Epithelial cell of esophagus (primary cell): ENCODE measurements at places on chromosomes 3 and 15.

GRCh38 chr3:150370122-150370602 is 37.9 kb upstream of the TSC22D2 start:
- peak; percentile 98 for DNase-seq

DNA sequence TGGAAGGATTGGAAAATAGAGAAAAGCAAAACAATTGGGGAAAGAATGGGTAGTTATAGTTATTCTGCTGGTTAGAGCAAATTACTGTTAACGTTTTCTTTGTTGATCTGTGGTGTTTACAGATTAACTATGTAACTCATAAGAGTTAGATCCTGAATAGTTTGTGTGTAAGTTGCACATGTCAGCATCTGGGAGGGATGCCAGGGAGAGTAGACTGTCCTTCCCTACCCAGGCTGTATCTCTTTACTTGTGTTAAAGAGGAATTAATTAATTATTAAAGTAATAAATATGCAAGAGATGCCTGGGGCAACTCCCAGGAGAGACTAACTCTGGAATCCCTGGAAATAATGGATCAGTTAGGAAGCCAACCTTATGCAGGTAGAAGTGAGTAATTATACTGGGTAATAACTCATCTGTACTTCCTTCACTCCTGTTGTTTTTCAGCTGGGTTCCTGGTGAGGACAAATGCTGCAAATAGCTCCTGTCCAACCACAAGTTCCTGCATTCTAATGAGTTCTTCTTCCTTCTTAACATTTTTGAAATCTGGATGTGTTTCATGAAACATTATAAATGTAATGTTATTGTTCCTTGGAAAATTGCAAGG is 18.9 kb downstream of the GHRL start:
- peak; percentile 35 for DNase-seq

GRCh38 chr3:185330238-185330637 is 32.7 kb upstream of the MAP3K13 start:
- no peak for DNase-seq

DNA sequence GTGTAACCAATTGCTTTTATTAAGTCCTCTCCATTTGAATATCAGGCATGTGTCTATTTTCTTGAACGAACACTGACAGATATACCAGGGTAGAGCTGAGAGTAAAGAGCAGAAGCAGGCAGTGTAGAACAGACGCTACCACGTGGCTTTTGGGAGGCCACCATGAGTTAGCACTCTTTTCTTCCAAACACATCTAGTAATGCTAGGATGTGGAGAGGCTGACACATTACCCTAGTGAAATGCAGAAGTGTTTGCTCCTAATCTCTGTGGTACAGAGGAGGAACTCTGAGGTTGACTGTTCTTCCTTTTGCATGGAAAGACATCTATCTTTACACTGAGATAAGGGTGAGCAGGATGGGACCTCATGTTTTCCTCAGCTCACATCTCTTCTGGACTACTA is 216.3 kb downstream of the SATB1 start:
- no peak for DNase-seq

DNA sequence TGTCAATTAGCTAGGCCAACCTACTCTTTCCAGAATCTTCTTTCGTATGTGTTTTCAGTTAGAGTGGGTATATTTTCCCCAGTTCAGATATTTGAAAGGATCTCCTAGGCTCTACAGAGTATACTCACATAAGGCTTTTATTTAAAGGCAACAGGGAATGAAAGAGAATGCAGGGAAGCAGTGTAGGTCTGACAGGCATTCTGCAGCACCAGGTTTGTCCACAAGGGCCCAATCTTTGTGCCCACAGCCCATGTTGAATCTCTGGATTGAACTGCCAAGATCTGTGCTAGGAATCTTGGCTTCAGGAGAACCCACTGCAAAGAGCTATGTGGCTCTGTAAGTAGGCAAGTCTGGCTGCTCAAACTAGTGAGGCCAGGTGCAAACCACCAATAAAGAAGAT is 24.2 kb upstream of the GALNT15 start:
- no peak for DNase-seq

- no peak for DNase-seq
Measured at GRCh38 chr15:43828061-43828657, 1.4 kb downstream of the WDR76 start.

- no peak for DNase-seq
Measured at GRCh38 chr15:68667800-68668625, 89.2 kb downstream of the CORO2B start.

- DNase-seq, result no peak
Measured at GRCh38 chr3:61146010-61146890, 105.0 kb downstream of the FHIT start.

GRCh38 chr3:20201143-20201542 is 15.1 kb upstream of the SGO1 start:
- DNase-seq, result no peak

DNA sequence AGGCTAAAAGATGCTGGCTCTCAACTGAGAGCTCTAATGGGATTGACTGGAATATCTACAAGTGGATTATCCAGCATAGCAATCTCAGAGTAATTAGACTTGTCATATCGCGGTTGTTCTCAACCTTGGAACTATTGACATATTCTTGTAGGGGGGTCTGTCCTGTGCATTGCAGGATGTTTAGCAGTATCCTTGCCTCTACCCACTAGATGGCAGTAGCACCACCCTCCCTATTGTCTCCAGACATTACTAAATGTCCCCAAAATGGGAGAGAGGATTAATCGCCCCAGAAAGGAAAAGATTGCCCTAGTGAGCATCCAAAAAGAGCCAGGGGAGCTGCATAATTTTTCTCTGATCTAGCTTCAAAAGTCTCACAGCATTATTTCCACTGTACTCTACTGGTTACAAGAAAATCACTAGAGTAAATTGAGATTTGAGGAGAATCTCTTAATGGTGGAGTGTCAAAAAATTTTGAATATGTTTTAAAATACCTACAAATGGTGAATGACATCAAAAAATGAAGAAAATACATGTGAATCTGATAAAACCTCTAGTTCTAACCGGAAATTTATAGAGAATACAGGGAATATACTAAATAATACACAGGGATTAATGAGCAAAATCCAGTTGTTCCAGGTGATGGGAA is 388.2 kb upstream of the AGTR1 start:
- peak; percentile 55 for DNase-seq

DNA sequence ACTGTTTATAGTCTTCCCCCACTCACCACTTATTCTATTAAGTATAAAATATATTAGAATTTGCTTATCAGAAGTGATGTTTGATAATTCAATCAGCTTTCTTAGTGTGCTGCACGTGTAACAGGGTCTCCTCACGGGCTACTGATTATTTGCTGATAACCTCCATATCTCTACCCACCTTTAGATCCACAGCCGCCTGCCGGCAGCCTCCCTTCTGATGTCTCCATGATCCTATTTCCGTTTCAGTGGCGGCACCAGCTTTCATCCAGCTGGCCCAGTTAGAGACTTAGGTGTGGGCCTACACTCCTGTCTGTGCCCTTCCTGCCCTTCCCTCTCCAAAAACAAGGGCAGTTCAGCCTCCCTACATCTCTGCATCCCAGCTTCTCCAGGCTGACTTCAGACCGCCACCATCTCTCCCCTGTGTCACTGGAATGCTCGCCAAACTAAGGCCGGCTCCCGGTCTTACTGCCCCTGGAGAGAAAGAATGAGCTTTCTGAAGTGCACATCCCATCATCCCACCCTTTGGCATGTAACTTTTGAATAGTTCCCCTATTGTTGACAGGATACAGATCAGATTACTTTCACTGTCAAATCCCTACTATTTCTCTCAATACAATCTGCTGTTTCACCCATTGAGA is 76.6 kb upstream of the PRTG start:
- DNase-seq, result no peak

GRCh38 chr3:37309921-37310665 is 135.7 kb upstream of the LRRFIP2 start:
- DNase-seq, result no peak

GRCh38 chr3:187807086-187807862 is 62.0 kb upstream of the BCL6 start:
- peak; percentile 86 for DNase-seq

DNA sequence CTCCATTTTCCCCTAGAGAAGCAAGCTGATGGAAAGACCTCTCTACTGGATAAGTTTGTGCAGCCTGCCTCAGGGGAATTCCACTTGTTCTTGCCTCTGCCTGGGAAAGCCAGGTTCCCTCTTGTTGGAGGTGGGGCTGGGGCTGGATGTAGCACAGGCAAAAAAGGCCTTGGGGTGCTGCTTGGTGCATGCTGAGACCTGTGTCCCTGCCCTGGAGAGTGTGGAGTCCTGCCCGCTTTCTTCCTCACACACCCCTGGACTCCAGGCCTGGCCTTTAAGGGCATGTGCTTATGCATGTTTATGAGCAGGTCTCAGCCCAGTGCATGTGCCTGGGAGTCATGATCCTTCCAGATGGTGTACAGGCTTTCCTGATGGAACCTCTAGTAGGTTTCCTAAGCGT is 23.5 kb upstream of the JMJD7 start:
- DNase-seq, result peak; percentile 99

DNA sequence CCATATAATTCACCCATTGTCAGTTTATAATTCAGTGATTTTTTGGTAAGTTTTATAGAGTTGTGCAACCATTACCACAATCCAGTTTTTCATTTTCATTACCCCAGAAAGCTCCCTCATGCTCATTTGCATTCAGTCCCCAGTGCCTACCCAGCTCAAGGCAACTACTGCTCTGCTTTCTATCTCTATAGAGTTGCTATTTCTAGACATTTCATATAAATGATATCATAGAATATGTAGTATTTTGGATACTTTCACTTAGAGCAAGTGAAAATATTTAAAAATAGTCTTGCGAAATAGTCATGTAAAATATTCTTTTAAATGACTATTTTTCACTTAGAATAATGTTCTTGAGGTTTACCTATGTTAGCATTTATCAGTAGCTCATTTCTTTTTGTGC is 42.1 kb downstream of the ZNF654 start:
- no peak for DNase-seq

DNA sequence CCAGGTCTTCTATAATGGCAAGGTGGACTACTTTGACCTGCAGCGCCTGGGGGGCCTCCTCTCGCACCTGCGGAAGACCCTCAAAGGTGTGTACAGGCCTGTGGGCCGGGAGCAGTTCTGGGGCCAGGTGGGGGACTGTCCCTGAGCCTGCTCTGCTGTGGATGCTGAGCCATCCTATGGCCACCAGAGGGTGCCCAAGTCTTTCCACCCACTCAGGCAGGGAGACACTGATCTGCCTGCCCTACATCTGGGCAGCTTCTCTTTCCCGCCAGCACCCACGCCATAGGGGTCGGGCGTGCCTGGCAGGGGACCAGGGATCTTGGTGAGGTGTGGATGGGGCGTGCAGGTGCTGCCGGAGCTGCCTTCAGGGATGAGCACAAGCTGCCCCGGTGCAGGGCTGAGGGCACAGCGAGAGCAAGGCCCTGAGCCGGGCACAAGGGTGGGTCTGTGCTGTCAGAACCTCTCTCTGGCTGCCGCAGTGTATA is 14.1 kb downstream of the RNF123 start:
- DNase-seq, result peak; percentile 73
